Mesothelial cell of epicardium (in vitro differentiated cells): ENCODE measurements at places on chromosomes 1 and 21. TPM values are rescaled to one million over a fixed set of nuclear protein-coding genes. Genes with fewer than 3 reads are reported as not detected.

The ASB17 gene
- not detected in 3 replicates for total RNA-seq

The IL20 gene
- not detected in 3 replicates for total RNA-seq

GRCh38 chr1:36446746-36447145, 3.5 kb downstream of the OSCP1 start:
- H3K27me3 ChIP-seq, result no peaks in the 10 kb centered on the region
- no peaks in the 10 kb centered on the region for H3K36me3 ChIP-seq
- no peak for DNase-seq
- H3K4me3 ChIP-seq, result no peak overlapping the region
- H3K27ac ChIP-seq, result peak overlapping the region; percentile 58
- peaks cover 36% of the 10 kb centered on the region for H3K4me1 ChIP-seq

GRCh38 chr1:1371746-1372711, 3.0 kb downstream of the AURKAIP1 start:
- no peaks in the 10 kb centered on the region for H3K27me3 ChIP-seq
- H3K4me3 ChIP-seq, result peak overlapping the region; percentile 83
- H3K27ac ChIP-seq, result no peak overlapping the region
- peaks cover 14% of the 10 kb centered on the region for H3K4me1 ChIP-seq
- H3K36me3 ChIP-seq, result no peaks in the 10 kb centered on the region

DNA sequence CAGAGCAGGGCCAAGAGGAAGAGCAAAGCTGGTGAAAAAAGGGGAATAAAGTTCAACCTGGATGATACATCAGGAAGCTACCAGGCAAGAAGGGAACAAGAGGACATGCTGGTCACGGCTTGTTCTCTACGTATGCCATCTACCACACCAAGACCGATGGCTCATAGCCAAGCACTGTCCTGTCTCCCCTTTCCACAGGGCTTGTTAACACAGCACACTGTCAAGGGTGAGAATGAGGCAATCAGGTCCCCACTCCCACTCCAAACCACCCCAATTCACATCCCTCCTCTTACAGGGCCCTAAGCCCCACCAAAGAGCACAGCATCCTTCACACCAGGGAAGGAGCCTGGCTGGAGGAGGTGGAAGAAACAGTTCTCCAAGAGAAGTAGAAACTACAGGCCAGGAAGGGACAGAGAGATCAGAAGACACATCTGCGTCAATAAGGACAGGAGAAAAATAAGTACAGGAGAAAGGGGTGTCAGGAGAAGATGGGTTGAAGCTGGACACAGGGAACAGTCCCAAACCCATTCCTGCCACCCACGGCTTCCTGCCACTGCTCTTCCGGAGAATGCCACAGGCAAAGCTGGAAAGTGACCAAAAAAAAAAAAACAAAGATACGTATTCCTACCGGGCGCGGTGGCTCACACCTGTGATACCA, 923 bp upstream of the SHC1 start:
- H3K27ac ChIP-seq, result no peak overlapping the region
- H3K4me3 ChIP-seq, result peak overlapping the region; percentile 59
- H3K27me3 ChIP-seq, result no peaks in the 10 kb centered on the region
- H3K4me1 ChIP-seq, result peaks cover 40% of the 10 kb centered on the region

The CD1D gene
- total RNA-seq, result 2.2 to 2.8 TPM (median 2.8 TPM) in 3 replicates

DNA sequence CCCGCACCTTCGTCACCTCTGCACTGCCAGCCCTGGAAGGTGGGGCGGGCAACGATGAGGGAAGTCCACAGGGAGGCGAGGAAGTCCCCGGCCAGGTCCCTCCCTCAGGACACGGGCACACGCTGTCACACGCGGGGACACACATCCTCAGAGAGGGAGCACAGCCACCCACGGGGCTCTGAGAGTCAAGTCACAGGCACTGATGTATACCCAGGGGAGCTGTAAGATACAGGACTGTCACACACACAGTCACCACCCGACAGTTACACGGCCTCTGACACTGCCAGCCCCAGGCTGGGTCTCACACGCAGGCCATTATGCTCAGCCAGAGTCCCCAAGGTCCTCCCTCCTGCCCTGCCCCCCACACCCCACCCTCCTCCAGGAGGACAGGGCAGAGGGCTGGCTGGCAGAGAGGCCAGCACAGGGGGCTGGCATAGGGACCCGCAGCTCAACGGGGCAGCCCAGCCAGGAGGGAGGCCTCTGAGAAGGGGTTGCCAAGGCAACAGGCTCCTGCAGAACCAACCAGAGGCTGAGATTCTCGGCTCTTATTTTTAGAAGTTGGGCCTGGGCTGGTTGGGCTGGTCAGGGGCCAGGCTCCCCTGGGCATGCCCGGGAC, 17.7 kb upstream of the ADGRB2 start:
- H3K27me3 ChIP-seq, result peaks cover 8% of the 10 kb centered on the region
- no peak overlapping the region for H3K4me3 ChIP-seq
- peak overlapping the region; percentile 57 for H3K27ac ChIP-seq
- no peaks in the 10 kb centered on the region for H3K36me3 ChIP-seq
- peaks cover 26% of the 10 kb centered on the region for H3K4me1 ChIP-seq

DNA sequence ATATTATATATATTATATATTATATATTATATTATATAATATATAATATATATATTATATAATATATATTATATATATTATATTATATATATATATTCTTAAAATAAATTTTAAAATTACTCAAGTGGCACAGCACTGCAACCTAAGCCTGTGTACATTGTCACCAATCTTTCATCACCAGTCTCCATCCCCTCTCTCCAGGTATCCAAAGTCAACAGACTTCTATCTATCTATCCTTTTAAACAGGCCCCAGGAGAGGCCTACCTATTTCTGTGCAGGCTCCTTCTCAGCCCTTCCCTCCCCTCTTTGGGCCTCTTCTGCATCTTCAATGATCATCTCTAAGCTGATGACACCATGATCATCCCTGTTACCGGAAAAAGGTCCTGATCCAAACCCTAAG, 111.7 kb downstream of the RHOU start:
- H3K4me3 ChIP-seq, result no peak overlapping the region
- no peaks in the 10 kb centered on the region for H3K27me3 ChIP-seq
- H3K27ac ChIP-seq, result no peak overlapping the region
- peaks cover 18% of the 10 kb centered on the region for H3K4me1 ChIP-seq
